Right ventricle myocardium inferior (tissue), 1 donor: ENCODE measurements at places on chromosomes 7 and 10.

DNA sequence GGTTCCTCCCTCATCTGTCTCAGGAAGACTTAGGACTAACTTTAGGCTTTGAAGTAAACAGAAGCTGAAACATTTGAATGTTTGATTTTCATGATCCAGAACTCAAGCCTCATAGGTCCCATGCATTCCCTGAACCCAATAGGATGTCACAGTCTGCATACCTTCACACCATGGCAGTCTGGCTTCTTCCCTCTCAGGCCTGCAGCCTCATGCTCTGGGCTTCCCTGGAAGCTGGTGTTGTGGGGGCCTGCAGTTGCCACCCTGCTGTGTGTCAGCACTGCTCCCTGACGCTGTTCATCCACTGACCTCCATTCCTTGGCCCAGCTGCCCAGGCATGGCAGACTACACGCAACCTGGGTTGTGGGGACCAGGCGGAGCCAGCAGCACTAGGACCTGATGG, 267.5 kb upstream of the KAT6B start:
- no peak for DNase-seq

- no peak for DNase-seq
Measured at GRCh38 chr7:89914711-89915110, 239.6 kb upstream of the STEAP1 start.

DNA sequence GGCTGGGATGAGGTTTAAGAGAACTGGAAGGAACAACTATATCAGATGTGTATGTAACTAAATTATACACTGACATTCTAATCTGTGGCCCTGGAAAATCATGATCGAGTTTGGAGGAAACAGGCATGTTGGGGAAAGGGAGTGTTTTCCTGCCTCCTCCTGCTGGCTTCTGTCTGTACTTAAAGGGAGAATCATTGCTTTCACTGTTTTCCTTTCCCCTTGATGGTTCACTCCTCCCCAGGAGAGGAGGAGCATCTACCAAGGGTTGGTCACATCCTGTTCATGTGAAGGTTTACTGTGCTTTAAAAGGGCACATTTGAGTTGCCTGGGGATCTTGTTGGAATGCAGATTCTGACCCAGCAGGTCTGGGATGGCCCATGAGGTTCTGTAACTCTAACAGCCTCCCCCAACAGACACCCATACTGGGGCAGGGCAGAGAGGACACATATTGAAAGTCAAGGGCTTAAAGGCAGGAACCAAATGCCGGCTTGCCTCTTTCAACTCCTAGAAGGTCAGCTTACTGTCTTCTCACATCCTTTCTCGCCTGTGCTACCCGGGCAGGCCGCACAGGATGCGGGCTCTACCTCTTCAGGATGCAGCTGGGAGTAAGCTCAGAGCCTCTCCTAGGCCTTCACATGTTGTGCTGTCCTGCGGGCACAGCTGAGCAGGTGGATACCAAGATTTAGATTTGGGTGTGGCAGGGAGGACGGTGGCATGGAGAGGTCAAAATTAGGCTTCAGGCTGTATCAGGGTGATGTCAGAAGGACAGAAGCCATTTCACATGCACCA, 694.8 kb downstream of the KCNMA1 start:
- DNase-seq = no peak

GRCh38 chr10:128384831-128385230, 258.6 kb upstream of the MKI67 start:
- no peak for DNase-seq

DNA sequence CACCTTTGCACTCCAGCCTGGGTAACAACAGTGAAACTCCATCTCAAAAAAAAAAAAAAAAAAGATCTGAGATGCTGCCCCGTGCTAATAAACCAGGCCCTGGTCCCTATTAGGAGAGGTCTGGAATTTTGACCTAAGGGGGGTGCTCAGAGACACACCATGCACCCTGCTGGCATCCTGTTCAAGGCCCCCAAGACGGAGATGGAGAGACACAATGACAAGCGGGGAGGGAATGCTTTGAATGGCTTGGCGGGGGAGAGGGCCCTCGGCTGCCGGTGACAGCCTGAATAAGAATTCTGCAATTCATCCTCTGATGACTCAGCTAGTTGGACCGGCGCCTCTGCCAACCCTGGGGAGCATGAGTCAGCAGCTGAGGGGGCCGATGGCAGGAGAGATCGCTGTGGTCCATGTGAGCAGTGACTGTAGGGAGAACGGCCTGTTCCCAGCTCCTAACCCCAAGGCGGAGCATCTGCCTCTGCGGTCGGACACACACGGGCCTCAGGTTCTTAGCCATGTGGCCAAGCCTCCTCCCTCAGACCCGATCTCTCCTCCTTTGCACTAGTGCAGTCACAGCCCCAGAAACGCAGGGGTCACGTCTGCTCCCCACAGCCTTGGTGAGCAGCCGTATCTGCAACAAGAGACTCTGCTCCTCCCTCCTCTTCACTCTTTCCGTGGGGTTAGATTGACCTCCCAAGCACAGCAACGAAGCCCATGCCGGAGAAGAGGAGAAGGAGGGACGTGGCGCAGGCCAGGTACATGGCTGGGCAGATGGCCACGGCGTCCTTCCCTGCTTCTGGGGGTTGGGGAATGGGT, 14.9 kb downstream of the TRIM56 start:
- peak; percentile 93 for DNase-seq

GRCh38 chr10:98205351-98205750, 62.6 kb downstream of the LOXL4 start:
- no peak for DNase-seq

DNA sequence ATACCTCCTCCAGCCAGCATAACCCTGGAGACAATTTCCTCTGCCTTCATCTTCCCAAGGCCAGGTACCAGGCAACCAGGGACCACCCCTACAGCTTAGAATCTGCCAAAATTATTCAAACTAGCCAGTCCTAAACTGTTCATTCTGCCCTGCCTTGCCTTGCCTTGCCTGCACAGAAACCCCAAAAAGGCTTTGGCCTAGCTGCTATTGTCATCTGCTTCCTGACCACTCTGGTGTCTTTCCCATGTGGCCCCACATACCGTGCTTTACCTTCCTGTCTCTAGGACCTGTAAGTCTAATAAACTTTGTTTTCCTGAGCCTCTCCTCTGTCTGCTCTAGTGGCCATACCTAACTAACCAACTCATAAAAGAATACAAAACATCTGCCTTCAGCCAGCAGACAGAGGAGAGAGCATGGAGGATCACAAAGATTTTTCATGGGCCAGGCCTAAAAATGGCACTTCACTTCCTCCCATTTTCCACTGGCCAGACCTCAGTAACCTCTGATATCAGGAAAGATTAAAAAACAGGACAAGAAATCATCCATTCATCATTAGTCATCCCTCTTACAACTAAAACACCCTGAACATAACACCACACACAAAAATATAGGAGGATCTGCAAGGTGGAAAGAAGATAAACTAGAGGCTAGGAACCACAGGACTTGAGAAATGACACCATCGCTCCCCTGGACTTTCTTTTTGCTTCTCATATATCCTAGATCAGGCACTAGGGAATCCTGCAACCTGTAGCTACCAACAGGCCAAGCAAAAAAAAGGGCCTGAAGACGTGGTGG, 51.5 kb downstream of the IMMP2L start:
- no peak for DNase-seq

- DNase-seq = no peak
Measured at GRCh38 chr7:148334441-148334956, 256.1 kb upstream of the C7orf33 start.

DNA sequence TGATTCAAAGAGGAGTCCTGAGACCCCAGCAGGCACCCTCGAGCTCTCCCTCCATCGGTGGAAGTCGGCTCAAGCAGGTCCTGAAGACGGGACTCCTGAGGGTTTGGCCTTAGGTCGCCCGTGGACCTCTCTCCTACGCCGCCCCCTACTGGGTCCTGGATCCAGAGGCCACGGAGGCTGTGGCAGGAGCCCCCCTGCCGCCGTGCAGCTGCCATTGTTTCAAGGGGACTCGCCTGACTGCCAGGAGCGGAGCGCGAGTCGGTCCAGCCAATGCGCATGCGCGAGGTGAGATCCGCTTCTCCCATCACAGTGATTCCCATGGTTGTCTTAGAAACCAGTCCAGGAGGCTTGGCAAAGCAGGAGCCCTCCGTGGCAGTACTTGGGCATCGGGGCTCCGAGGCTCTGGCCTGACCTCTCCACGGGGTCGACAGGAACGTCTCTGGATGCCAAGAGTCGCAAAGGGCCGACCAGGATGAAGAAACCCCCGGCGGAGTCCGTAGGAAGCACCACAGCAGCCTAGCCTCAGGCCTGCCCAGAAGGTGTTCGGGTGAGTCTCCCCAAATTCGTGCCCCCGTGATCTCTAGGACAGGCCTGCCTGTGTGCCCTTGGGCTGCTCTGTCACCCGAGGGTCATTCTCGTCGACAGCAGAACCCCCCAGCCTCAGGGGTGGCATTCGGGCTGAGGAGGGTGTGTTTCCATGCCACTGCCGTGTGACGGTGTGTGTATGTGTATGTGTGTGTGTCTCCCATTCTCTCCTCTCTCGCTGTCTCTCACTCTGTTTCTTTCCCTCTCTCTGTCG, 322.3 kb downstream of the ZNF716 start:
- DNase-seq = no peak

- DNase-seq = no peak
Measured at GRCh38 chr10:77016855-77017254, 620.8 kb downstream of the KCNMA1 start.

- DNase-seq = no peak
Measured at GRCh38 chr7:110157631-110158362, 933.1 kb upstream of the LRRN3 start.

DNA sequence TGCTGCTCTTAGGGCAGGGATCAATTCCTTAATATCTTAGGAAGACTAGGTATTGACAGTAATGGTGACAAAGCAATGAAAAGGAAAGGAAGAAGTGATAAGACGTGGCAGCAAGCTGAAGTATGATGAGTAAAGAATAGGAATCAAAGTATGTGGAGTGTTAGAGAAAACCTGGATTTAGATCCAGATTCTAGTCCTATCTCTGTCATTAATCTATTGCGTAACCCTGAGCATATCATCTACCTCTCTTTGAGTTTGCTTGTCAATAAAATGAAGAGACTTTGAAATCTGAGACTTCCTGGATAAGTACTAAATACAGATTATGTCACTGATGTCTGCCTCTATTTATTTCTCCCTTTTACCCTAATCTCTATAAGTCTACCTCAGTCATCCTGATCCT, 89.2 kb downstream of the PTEN start:
- no peak for DNase-seq

GRCh38 chr7:38700116-38700515, 68.9 kb upstream of the AMPH start:
- DNase-seq = no peak

DNA sequence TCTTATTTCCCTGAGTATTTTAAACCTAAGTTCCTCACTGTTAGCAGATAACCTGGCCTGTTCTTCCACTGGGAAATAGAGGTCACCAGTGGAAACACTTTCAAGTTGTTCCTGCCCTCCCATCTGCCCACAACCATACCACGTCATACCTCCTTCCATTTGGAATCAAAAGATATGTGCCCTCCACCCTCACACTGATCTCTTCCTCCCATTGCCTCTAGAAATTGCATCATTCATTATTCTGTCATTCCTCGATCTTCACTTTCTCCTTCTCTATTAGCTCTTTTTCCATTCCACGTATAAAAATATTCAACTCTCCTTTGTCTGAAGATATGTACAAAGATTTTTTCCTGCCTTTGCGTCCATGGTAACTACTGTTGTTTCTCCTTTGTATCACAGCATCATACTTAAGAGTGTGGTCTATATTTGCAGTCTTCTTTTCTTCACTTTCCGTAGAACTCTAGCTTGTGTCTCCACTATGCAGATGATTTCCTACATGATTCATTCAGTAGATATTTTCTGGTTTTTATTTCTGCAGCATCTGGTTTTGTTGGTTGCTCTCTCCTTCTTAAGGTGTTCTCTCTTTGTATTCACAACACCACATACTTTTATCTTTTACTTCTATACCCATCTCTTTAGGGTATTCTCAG, 312.3 kb downstream of the REEP3 start:
- no peak for DNase-seq

GRCh38 chr7:101527844-101528667, 101.0 kb downstream of the MYL10 start:
- no peak for DNase-seq

- no peak for DNase-seq
Measured at GRCh38 chr7:145169908-145170307, 334.1 kb upstream of the TPK1 start.

DNA sequence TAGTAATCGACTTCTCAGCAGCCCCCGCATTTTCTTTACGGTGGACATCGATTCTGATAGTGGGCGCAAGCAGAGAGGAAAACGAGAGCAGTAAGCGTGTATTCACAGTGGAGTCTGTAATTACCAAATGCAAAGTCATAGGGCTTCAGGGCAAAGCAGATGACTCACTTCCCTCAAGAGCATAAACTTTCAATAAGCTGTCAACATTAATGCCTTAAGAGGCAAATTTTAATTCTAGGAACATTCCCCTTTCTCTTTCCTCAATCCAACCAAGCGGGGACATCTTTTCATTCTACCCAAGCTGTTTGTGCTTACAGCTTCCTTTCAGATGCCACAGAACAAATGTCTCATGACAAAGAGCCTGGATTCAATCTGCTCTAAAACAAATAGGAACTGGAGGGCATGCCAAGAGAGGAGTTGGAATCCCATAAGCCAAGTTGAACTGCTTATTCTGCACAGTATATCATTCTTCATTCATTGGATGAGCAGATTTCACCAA, 48.6 kb downstream of the MALSU1 start:
- DNase-seq = no peak

DNA sequence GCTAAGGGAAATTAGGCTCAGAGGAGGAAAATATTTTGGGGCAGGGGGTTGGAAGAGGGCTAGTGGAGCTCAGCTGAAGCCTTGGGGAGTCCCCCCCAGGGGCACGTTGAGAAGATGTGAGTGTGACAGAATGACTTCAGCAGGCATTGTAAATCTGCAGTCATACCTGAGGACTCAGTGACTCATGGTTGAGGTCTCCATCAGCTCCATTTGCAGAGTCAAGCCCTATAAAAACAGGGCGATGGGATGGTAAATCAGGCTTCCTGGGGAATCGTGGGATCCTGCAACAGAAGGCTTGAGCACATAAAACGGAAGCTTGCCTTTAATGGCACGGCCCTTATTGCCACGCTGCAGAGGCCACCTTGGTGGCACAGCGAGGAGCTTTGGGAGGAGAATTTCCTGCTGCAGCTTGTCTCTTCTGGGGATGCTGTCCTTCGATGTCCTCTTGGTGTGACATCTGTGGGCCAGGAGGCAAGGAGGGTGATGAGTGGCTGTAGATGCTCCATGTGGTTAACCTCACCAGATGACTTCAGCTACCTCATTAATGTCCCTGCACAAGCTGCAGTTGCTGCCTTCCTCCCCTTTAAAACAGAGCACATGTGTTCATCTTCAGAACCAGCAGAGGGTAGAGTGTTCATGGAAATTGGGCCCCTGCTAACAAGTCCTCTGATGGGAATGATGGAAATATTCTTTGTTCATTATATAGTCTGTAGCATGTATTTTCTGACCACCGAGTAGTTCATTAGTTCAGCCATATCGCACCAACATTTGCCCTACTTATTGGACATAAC, 285.9 kb downstream of the LRMDA start:
- DNase-seq = no peak

- no peak for DNase-seq
Measured at GRCh38 chr7:116236020-116236630, 25.8 kb downstream of the TES start.

GRCh38 chr10:67527351-67527750, 168.6 kb downstream of the CTNNA3 start:
- DNase-seq = no peak

GRCh38 chr10:133024704-133025557, 62.8 kb upstream of the ADGRA1 start:
- DNase-seq = peak; percentile 65

- DNase-seq = no peak
Measured at GRCh38 chr10:117419921-117420320, 44.7 kb upstream of the PDZD8 start.
